ENCODE measurements at places on chromosomes 3 and 15.
A peak's percentile ranks its signal among the peaks of the same experiment; 100 is the strongest.

- DNase-seq: peak; percentile 81
These were observed 24.4 kb upstream of the TXNRD3 start for GRCh38 chr3:126679318-126679751.

- no peak for DNase-seq
These were observed 63.4 kb upstream of the ANKRD28 start for GRCh38 chr3:15861163-15861562.

GRCh38 chr3:107999215-107999775, 91.5 kb downstream of the CD47 start:
- DNase-seq: no peak

- DNase-seq: no peak
These were observed 10.0 kb downstream of the UBR1 start for GRCh38 chr15:43095708-43096347.

DNA sequence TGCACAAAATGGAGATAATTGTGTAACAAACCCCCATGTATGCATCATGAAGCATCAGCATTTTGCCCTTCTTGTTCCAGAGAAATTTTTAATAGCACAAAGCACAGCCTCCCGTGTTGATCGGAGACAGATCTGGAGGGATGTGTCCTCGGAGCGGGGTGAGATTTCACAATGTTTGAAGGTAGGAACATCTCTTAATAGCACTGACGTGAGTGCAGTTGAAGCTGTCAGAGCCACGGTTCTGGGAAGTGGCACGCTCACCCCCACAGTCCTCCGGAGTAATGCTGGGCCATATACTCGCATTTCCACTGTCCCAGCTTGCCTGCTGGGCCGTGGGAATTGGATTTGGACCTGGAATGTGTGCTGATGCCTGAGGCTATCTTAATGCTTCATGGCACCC, 24.1 kb downstream of the ARPP21 start:
- DNase-seq: no peak

- no peak for DNase-seq
These were observed 633.6 kb downstream of the ZNF385D start for GRCh38 chr3:21117370-21117769.

DNA sequence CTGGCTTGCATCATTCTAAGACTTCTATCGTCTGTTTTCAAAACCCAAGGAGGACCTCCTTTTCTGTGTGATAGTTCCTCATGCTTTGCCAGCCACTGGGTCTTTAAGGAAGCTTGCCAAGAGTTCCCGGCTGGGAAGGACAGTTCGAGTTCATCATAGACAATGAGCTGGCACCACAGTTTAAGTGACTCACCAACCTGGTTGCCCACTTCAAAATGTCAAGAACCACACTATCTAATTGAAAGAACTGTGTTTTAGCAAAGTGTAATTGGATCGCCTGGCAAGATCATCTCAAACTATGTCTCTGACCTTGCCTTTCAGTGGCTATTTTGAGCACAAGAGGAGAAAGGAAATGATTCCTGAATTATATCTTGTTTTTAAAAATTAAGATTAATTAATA, 27.9 kb downstream of the SOX2 start:
- no peak for DNase-seq

DNA sequence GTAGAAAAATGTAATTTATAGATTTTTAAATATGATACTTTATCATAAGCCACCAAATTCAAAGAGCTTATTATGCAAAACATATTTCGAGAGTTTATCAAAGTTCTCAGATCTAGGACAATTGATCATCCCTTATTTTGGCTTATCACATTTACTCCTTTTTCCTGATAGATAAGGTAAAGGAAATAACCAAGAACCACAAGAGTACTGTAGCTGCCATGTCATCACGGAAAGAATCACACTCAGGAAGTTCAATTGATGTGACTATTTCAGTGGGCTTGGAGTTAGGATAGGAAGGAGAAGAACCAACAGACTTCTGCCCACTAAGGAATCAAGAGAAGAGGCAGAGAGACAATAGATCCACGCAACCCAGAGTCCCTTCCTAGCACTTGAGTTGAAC, 142.7 kb upstream of the TMCO5A start:
- DNase-seq: no peak

- DNase-seq: no peak
These were observed 456 bp upstream of the TMEM62 start for GRCh38 chr15:43132830-43133429.

- no peak for DNase-seq
These were observed 12.1 kb downstream of the SEMA4B start for GRCh38 chr15:90213122-90213817.

DNA sequence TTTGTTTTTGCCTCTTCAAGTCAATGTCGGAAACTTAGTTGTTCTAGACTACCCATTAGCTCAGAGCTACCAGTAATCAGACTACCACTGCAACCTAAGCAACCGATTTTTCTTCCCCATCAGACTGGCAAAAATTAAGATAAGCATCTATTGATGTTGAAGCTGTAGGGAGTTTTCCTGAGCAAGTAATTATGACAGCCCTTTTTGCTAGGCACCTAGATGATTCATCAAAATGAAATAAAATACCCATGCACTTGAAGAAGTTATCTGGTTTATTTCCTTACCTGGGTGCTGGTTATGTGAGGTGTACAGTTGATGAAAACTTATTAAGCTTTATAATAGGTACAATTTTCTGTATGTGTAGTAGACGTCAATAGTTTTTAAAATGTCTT, 554 bp upstream of the COMMD4 start:
- DNase-seq: no peak

GRCh38 chr15:89971592-89971997, 29.5 kb upstream of the ZNF710 start:
- DNase-seq: peak; percentile 34

- peak; percentile 16 for DNase-seq
These were observed 78.4 kb downstream of the PLSCR2 start for GRCh38 chr3:146390957-146391356.

- DNase-seq: no peak
These were observed 128.3 kb upstream of the BFSP2 start for GRCh38 chr3:133271539-133271938.

- no peak for DNase-seq
These were observed 74.3 kb upstream of the VGLL4 start for GRCh38 chr3:11717768-11718636.

DNA sequence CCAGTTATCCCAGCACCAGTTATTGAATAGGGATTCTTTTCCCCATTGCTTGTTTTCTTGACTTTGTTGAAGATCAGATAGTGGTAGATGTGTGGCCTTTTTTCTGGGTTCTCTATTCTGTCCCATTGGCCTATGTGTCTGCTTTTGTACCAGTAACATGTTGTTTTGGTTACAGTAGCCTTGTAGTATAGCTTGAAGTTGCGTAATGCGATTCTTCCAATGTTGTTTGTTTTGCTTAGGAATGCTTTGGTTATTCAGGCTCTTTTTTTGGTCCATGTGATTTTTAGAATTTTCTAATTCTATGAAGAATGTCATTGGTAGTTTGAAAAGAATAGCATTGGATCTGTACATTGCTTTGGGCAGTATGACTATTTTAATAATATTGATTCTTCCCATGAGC, 94.3 kb upstream of the CHMP2B start:
- DNase-seq: no peak

GRCh38 chr3:192444096-192444790, 283.1 kb downstream of the FGF12 start:
- DNase-seq: peak; percentile 57

DNA sequence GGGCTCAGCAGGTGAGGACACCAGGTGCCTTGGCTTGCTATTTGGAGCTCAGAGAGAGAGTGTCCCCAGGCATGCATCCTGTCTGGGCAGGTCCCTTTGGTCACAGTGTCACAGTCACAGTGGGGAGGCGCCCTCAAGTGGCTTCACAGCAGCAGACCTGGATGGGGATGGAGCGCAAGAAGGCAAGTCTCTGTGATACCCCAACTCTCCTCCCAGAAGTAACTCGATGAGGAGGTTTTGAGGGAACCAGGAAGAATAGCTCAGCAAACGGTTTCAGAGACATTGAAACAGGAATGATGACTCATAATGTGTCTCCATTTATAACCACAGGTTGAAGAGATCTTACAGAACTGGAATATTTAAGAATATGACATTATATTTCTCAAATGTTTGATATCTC, 66.5 kb upstream of the SH3GL3 start:
- no peak for DNase-seq

DNA sequence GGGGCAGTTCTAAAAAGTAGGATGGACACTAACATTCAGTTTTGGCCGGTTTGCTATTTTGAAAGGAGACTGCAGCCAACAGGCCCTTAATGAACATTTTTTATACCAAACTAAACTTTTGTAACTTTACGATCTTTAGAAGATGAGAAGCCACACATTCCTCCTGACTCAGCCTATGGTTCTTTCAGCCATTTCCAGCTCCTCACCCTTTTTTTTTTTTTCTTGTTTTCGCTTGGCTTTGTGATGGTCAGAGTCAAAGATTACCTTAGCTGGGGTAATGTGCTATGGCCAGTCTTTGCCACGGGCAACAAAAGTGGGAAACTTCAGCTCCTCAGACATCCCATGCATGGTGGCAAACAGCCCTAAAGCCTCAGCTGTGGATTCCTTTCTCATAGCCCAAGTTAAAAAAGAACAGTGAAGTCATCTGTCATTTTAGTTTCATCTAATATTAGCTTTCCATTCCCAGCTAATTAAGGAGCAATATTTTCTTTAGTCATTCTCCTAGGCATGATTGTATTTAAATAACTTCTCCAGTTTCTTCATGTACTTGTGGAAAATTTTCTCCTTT, 368.7 kb downstream of the MFSD1 start:
- DNase-seq: no peak

DNA sequence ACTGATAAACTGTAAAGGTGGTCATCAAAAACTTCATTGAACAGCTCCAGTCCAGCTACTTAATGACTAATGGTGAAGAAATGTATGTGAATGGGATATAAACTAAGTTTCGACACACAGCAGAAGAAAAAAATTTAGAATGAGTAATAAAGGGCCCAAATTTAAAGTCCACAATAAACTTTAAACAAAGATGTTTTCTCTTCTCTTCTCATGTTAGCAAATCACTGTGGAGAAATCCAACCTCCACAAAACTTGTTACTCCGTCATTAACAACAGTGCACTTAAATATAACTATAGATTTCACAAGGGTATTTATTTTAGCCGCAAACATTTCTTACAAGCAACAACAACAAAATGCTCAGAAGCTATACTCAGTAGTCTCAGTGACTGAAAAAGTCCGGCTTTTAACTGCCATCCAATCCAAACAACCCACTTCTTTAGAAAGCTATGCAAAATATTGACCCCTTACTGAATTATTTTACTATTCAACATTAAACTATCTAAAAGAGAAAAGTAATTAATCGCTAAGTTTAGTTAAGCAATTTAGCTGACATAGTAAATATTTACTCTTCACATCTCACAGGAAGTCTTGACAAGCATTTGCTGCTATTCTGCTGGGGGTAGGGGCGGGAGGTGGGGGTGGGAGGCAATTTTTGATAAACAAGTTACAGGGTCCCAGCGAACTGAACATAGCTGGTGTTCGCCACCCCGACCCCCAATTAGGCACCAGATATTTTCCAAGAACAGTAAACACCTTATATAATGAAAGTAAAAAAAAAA, 2.4 kb downstream of the IGF2BP2 start:
- peak; percentile 34 for DNase-seq

DNA sequence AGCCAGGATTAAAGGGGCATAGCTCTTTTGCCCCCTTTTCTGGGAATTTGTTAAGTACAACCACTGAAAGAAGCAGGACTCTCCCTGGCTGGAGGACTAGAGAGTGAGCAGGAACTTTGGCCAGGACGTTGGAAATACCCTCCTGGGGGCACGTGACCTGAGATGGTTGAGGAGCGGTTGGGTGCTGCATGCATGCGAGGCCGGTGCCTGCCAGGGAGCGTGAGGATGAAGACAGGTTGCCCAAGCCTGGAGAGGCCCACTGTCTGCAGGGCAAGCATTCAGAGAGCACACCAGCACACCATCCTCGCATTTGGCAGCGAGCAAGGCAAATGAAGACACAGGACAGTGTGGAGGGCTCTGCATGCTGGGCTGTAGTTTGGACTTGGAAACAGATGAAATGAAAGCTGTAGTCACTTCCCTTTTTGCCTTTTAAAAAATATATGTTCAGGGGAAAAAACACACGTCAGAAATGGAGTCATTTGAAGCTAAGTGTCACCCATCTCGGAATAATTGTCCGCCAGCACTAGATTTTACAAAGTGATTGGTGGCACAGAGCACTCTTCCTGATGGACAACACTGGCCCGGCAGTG, 217.6 kb downstream of the SLCO3A1 start:
- DNase-seq: no peak

DNA sequence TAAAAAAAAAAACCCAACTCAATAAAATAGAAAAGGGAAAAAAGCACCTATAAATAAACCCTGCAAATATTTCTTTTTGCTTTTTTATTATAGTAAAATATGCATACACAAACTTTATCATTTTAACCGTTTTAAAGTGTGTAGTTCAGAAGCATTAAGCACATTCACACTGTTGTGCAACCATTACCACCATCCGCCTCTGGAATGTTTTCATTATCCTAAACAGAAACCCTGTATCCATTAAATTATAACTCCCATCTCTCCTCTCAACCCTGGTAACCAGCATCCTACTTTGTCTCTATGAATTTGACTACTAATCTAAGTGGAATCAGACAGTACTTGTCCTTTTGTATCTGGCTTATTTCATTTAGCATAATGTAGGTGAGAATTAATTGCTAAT, 15.0 kb downstream of the CDCP1 start:
- DNase-seq: no peak
